Dermis blood vessel endothelial cell (primary cell): ENCODE measurements at places on chromosomes 3 and 15. TPM values are rescaled to one million over a fixed set of nuclear protein-coding genes. Genes with fewer than 3 reads are reported as not detected.

DNA sequence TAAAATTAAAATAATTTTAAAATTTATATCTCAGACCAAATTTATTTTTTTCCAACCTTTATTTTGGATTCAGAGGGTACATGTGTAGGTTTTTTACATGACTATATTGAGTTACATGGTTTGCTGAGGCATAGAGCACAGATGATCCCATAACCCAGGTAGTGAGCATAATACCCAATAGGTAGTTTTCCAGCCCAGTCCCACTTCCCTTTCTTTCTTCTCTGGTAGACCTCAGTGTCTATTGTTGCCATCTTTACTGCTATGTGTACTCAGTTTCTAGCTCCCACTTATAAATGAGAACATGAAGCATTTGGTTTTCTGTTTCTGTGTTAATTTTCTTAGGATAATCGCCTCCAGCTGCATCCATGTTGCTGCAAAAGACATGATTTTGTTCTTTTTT, 338.1 kb downstream of the EFHB start:
- no peak for DNase-seq

DNA sequence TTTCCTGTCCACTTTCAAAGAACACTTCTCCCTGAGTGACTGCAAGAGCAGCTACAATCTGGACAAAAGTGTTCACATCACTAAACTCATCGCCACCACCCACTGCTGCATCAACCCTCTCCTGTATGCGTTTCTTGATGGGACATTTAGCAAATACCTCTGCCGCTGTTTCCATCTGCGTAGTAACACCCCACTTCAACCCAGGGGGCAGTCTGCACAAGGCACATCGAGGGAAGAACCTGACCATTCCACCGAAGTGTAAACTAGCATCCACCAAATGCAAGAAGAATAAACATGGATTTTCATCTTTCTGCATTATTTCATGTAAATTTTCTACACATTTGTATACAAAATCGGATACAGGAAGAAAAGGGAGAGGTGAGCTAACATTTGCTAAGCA, 1.8 kb downstream of the CCRL2 start:
- no peak for DNase-seq

- no peak for DNase-seq
Observed at GRCh38 chr15:73944161-73945129, 18.2 kb downstream of the LOXL1 start.

DNA sequence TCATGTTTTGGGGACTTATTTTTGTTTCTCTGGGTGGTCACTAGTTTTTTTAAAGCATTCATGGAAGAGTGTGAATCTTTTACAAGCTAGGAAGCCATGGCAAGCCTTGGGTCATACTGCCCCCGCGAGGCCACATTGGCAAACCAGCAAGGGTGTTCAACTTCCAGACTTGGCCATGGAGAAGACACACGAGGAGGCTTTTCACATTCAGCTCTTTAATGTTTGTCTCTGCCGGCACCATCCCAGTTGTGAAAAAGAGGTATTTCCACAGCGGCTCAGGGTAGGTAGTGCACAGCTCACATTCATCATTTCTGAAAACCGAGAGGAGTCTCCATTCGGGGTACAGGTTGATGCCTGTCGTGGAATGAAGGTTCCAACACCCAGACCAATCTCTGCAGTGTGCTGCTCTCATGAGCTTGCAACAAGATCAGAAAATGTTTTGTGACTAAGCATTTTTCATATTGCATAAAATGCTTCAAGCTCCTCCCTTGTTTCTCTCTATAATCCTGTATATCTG, 7.7 kb downstream of the CCR5 start:
- DNase-seq, result peak; percentile 74

- DNase-seq, result peak; percentile 75
Observed at GRCh38 chr3:79515072-79515471, 252.7 kb downstream of the ROBO1 start.

GRCh38 chr3:156788846-156789245, 37.3 kb upstream of the LEKR1 start:
- DNase-seq, result no peak

GRCh38 chr3:113600418-113601182, 68.2 kb downstream of the SIDT1 start:
- no peak for DNase-seq

GRCh38 chr15:40367686-40368611, 9.9 kb downstream of the DISP2 start:
- DNase-seq, result peak; percentile 92

GRCh38 chr3:133038089-133038730, at the start of gene TMEM108:
Gene TMEM108 (plus strand): TSS chr3:133038391.
- peak; percentile 66 for DNase-seq

GRCh38 chr3:188434594-188434993, 280.6 kb downstream of the LPP start:
- no peak for DNase-seq

DNA sequence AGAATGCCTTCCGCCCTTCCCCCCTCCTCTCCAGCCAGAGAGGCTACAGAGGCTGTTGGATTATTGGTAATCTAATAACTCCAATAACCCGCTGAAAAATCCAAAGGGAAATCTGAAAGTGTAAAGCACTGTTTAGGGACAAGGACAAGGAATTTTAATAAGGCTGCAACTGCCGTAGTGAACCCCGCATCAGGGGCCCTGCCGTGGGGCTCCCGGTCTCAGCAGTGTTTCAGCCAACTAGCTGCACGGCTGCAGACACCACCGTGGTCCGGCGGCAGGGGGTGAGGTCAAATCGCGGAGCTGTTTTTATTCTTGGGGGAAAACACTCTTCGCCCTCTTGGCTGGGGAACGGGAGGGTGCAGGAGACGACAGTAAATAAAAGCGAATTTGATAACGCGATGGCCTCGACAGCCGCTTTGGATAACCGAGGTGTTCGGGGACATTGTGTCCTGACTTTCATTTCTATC, 6.1 kb downstream of the BCL6 start:
- no peak for DNase-seq

DNA sequence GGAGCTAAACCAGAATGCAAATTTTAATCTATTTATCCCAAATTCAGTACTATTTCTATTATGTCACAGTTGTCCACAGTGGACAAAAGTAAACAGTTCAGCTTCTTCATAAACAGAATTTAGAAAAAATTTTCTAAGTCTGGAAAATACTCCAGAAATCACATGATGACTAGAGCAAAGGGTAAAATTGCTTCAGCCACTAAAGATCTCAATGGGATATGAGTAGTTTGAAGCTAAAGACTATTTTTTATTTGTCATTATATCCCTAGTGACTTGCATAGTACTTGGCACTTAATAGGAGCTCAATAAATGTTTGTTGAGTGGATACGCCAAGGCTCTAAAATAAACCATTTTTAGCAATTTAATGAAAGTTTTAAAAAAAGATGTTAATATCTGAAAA, 354.3 kb upstream of the AGTR1 start:
- DNase-seq, result no peak

GRCh38 chr3:141235661-141236171, 4.1 kb downstream of the PXYLP1 start:
- DNase-seq, result no peak

GRCh38 chr3:122003112-122003511, 18.9 kb downstream of the ILDR1 start:
- DNase-seq, result no peak

- no peak for DNase-seq
Observed at GRCh38 chr3:152122851-152123250, 145.9 kb upstream of the MBNL1 start.

DNA sequence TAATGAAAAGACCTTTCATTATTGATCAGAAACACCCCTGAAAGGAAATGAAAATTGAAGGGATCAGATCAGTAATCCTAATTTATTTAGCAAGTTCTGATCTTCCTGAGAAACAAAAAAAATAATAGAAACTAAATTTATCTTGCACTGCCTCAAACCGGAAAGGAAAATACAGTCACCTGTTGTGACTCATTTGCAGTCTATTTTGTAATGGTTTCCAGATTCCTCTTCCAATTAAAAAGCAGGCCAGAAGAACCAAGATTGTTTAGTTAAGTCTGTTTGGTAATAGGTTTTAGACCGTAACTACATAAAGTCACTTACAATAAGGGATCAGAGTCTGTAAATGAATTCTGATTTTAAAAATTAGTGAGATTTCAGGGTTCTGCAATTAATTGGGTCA, 49.7 kb upstream of the ATOSA start:
- DNase-seq, result peak; percentile 81

- DNase-seq, result no peak
Observed at GRCh38 chr3:134374791-134375581, 739 bp upstream of the AMOTL2 start.

GRCh38 chr15:100516643-100517512, 11.9 kb downstream of the CERS3 start:
- DNase-seq, result no peak

GRCh38 chr3:58179235-58180098, 31.3 kb downstream of the DNASE1L3 start:
- DNase-seq, result no peak

DNA sequence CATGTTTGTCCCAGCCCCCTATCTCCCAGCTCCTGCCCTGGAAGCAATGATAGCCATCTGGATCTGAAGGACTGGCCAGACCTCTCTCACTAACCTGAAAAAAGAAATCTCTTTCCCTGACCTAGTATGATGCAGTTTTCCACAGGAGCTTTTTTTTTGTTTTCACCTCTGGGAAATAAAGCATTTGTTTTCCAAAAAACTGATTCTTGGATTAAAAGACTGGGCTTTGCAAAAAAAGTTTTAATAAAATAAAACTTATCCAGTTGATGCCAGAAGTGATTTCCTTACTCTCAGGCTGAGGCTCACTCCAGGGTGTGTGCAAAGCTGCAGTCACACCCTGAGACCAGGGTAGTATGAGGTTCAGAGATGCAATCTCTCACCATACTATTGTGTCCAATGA, 104.0 kb downstream of the RYK start:
- DNase-seq, result no peak

- DNase-seq, result no peak
Observed at GRCh38 chr3:115160295-115160694, 13.2 kb upstream of the ZBTB20 start.

DNA sequence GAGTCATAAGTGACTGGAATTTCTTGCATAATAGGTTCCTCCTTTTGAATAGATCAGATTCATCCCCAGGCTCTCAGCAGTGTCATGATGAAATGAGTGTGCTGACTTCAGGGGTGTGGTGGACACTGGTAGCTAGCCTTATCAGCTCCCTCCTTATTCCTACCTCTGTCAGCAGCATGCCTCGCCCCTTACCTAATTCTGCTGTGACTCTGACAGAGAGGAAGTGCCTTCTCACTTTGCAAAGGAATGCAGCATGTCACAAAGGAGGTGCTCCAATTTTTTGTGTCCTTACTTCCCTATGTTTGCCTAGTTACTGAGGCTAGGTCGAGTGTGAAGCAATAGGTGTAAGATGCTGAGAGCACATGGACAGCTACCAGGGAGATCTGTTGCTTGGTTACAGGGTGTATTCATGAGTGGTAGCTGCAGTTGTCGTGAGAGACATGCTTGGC, 90.6 kb downstream of the TNFAIP8L3 start:
- DNase-seq, result no peak

GRCh38 chr3:196117809-196118208, 35.9 kb upstream of the TFRC start:
- no peak for DNase-seq

DNA sequence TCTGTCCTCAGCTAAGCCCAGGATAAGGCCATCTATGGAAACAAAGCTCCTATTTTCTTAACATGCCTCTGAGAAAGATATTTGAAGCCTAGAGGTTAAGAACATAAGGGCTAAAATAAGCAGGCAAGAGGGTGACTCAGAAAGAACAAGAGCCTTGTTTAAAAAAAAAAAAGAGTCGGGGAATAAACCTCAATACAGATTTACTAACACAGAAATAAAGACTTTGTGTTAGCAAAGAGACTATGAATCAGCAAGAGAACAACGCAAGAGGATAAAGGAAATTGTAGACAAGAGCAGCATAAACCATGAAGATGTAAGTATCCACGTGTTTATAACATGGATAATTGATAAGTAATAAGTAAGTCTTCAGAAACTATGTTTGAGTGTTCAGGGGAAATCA, 36.0 kb downstream of the RAB27A start:
- no peak for DNase-seq

- peak; percentile 4 for DNase-seq
Observed at GRCh38 chr3:52730681-52731080, 24.8 kb downstream of the SPCS1 start.

GRCh38 chr3:84109911-84110310, 848.9 kb upstream of the CADM2 start:
- no peak for DNase-seq

DNA sequence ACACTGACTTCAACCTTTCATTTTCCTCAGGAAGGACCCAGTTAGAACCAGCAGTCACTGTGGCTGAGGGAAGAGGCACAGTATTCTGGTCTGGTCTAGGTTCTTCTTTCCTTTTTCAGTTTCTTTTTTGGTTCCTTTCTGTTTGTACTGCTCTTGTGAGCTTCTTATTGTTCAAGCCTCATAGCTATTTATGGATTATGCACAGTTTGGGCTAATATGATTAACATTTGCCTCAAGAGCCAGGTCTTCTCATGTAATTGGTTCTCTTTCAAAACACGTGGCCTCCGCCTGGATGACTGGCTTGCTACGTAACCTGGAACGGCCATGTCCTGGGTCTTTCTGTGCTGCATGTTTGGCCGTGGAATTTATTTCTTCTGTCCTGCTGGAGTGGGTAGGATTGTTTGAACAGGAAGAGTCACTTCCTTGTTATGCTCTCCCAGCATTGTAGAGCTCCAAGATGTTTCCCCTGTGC, 43.3 kb downstream of the RBMS3 start:
- peak; percentile 99 for DNase-seq

GRCh38 chr3:182784542-182784941, 8.8 kb upstream of the ATP11B start:
- no peak for DNase-seq

DNA sequence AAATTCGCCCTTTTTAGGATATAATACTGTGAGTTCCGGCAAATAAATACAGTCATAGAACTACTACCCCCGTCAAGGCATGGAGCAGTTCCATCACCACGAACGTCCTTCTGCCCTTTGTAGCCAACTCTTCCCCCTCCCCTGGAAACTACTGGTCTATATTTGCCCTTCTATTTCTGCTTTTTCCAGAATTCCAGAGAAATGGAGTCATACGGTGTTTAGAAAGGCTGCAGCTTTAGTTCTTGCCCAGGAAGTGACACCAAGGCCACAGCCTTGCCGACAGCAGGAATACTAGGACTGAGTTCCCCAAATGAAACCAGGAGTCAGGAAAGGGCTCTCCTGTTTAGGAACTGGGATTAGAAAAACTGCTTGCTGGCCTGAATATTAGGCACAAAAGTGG, 291.2 kb downstream of the FAM43A start:
- DNase-seq, result peak; percentile 45

DNA sequence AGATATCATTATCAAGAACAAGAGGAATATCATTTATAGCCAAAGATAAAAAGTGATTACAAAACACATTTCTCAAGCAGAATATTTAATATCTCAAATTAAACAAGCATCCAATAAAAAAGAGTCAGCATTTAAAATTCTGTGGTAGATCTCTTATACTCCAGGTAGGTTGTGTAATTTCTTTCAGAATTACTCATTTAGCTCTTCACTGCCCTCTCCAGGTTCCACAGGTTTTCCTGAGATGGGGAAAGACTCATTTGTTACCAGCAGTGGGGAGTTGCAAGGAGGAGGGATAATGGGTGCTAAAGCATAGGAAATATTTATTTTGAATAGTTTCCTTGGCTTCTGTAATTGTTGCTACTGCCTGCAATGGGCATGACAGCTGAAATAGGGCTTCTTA, 83.1 kb upstream of the RASGRP1 start:
- peak; percentile 15 for DNase-seq

The FSTL1 gene
- total RNA-seq, result 524 and 719 TPM in 2 replicates

The PRR20G gene
- total RNA-seq, result not detected in 2 replicates

The ADPRH gene
- 11.9 and 15.3 TPM in 2 replicates for total RNA-seq

The DNAH12 gene
- total RNA-seq, result under 0.01 and 0.17 TPM in 2 replicates

The UCN2 gene
- not detected in 2 replicates for total RNA-seq

The ROPN1 gene
- not detected in 2 replicates for total RNA-seq

The CACNA1D gene
- not detected in 2 replicates for total RNA-seq

The FLNB gene
- total RNA-seq, result 676 and 796 TPM in 2 replicates

The CCR9 gene
- total RNA-seq, result not detected in 2 replicates

The KIF23 gene
- total RNA-seq, result 13.8 and 55.1 TPM in 2 replicates

The MORC1 gene
- not detected in 2 replicates for total RNA-seq
